Pons (tissue), 1 donor: ENCODE measurements at places on chromosomes 3 and 15.
A peak's percentile ranks its signal among the peaks of the same experiment; 100 is the strongest.

DNA sequence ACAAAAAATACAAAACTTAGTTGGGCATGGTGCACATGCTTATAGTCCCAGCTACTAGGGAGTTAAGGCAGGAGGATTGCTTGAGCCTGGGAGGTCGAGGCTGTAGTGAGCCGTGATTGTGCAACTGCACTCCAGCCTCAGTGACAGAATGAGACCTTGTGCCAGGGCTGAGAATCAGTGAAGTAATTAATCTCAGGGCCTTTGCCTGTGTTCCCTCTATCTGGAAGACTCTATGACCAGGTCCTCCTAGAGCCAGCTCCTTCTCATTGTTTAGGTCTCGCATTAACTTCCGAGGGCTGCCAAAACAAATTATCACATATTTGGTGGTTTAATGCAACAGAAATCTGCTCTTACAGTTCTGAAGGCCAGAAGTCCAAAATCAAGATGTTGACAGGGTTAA, 41.4 kb upstream of the FLNB start:
- no peak for DNase-seq

DNA sequence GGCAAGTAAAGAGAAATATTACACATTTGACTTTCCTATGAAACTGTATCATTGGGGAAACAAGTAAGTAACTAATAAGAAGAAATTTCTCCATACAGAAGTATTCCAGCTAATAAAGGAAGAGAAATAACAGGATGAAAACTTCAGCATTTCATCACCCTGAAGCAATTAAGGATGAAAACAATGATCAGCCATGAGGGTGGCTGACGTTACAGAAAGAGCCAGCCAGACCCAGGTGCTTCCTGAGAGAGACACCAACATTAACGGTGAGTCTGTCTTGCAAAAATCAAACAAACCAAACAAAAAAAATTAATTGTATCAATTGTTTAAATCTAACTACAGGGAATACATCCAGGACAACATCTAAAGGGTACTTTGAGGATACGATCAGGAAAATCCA, 190.0 kb downstream of the ARRDC4 start:
- no peak for DNase-seq

- no peak for DNase-seq
Observed at GRCh38 chr3:13533885-13534301, 15.0 kb upstream of the FBLN2 start.

DNA sequence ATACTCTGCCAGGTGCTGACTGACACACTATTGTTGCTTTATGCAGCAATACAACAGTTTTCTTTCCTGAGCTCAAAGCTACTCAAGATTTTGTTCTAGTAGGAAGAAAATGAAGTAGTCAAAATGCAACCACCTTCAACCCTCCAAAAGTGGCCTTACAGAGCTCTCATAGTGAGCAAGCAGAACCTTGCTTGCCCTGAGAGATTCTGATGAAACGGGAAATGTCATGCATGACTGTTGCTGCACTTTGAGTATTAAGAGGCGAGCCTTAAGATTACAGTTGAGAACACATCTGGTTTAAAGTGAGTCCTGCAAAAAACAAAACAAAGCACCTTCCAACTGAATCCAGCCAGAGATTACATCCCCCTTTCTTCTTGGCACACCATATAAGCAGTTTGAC, 29.7 kb downstream of the MINDY4B start:
- DNase-seq, result no peak

DNA sequence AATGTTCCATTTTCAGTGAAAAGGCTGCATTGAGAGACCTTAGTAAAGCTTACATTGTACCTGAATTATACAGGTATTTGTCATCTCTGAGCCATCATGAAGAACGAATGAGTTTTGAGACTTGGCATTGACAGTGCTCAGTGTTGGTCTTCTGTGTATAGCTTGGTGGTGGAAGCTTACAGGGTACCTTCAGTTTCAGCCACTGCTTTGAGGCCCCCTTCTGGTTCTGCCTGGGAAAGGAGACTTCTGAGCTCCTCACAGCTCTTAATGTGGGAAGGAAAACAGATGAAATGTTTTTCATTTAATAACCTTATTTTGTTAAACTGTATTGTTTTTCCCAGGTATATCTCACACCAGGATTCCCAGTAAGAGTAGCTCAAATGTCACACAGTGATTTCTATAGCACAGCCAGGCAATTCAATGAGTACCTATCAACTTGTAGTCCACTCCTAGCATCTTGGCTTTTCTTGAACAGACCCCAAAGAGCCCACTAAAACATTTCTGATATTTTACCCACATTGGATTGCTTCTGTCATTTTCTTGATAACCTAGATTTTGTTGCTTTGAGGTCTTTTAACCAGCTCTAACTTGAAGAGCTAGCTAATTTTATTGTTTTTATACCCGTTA, 5.6 kb downstream of the SERPINI1 start:
- peak; percentile 83 for DNase-seq

DNA sequence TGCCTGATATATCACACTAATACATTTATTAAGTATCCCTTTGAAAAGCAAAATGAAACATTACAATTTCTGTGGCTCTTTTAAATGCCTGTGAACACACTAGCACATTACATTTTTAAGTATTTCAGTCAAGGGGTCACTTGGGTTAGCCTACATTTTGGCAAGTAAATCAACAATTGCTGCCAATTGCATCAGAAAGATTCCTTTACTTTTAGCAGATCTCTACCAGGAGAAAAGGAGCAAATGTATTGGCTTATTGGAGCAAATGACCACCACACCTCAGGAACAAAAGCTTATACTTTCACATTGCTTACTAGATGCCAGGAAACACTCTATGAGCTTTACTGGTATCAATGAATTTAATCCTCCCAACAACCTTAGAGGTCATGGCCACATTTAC, 947.1 kb downstream of the FHIT start:
- no peak for DNase-seq

GRCh38 chr3:98185180-98185579, 18.7 kb downstream of the OR5H15 start:
- no peak for DNase-seq

- no peak for DNase-seq
Observed at GRCh38 chr3:88040529-88040928, 18.3 kb downstream of the CGGBP1 start.

GRCh38 chr3:34198309-34198708, 399.9 kb downstream of the PDCD6IP start:
- DNase-seq, result no peak

- DNase-seq, result no peak
Observed at GRCh38 chr3:142888481-142889211, at the start of gene PCOLCE2. Gene PCOLCE2, minus strand, starts transcription at chr3:142889083. Its CDS starts 187 bp downstream, at chr3:142888896.

GRCh38 chr15:72562386-72562785, 88.3 kb downstream of the ARIH1 start:
- DNase-seq, result no peak

DNA sequence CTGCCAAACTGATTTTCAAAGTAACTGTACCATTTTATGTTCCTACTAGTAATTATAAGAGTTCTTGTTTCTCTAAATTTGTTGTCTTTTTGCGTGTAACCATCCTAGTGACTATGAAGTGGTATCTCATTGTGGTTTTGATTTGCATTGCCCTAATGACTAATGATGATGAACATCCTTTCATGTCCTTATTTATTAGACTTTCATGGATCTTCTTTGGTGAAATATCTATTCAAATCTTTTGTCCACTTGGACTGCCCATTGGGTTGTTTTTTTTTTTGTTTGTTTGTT, 3.6 kb downstream of the OXSR1 start:
- no peak for DNase-seq

- DNase-seq, result no peak
Observed at GRCh38 chr3:5677555-5677954, 490.0 kb downstream of the EDEM1 start.

GRCh38 chr15:81146006-81146405, 11.9 kb downstream of the CFAP161 start:
- peak; percentile 36 for DNase-seq

- no peak for DNase-seq
Observed at GRCh38 chr15:28876845-28877185, 9.0 kb upstream of the APBA2 start.

GRCh38 chr3:115666920-115667737, 43.8 kb downstream of the GAP43 start:
- DNase-seq, result no peak

DNA sequence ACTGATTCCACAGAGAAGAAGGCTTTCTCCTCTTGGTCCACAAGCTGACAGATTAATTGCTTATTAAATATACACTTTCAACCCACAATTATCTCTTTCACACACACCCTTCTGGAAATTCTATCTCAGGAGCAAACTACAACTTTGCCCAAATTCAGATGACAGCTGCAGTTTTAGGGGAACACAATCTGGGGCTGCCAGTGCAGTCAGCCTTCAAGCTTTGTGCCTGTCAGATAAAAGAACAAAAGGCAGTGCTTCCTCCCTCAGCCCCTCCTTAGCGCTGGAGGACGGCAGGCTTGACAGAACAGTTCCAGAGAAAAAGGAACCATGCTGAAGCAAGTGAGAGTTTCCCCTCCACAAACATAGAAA, 99.6 kb downstream of the TMCC1 start:
- DNase-seq, result peak; percentile 70

GRCh38 chr3:112111785-112112402, 21.2 kb downstream of the GCSAM start:
- DNase-seq, result peak; percentile 79

- DNase-seq, result no peak
Observed at GRCh38 chr3:30186741-30187219, 419.6 kb upstream of the TGFBR2 start.

DNA sequence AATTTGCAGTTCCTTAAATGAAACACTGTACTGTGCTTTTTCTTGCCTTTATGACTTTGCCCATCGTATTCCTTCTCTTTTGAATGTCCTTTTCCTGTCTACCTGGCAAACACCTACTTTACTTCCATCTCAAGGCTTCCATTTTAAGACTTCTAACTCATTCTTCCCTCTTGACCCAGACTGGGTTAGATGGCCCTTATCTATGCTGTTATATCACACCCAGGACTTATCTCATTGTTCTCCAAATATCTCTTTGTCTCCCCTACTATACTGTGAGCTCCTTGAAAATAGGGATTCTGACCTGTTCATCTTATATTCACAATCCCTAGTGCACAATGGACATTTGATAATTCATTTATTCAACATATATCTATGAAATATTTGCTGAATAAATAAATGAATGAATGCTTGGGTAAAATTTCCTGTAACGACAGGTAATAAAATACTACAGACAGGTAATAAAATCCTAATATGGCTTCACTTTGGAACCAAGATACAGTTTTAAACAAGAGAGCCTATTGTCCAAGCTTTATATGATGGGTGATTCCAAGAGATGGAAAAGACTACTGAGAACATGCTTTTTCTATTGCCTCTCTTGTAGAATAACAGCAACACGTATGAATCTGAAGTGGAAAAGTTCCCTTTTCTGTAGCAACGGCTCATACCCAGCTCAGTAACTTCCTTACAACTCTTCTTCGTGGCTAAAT, 22.7 kb downstream of the EFL1 start:
- no peak for DNase-seq

GRCh38 chr15:32859251-32859650, 141.4 kb downstream of the GREM1 start:
- no peak for DNase-seq

- no peak for DNase-seq
Observed at GRCh38 chr3:136982033-136982432, 24.2 kb downstream of the IL20RB start.

- DNase-seq, result no peak
Observed at GRCh38 chr3:37072892-37073291, 79.6 kb downstream of the MLH1 start.

DNA sequence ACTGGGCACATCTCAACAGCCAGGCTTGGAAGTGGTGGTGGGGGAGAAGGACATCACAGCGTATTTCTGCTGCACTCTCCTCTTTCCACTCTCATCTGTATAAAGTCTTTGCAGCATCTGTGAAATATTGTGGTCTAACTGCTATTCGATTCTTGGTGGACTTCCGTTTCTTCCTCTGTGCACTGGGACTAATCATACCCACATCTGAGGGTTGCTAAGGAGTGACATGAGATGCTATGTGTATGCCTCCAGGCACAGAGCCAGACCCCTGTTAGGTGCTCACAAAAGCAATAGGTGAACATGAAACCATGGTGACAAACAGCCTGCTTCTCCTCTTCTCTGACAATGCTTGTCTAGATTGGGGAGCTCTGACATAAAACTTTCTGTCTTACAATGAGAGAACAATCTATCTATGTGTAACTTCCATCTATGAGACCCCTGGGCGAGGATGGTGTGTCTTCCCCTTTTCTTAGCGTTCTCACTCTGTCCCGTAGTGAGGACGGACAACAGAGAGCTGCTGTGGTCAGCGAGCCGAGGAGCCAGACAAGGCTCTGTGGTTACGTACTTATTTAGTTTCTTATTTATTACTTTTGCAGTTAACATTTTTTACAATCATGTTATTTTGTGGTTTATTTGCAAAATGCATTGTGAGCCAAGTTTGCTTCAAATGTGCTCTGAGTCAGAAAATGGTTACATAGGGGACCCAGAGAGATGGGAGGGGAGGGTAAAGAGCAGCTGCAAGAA, 196.7 kb upstream of the TPRG1 start:
- no peak for DNase-seq

DNA sequence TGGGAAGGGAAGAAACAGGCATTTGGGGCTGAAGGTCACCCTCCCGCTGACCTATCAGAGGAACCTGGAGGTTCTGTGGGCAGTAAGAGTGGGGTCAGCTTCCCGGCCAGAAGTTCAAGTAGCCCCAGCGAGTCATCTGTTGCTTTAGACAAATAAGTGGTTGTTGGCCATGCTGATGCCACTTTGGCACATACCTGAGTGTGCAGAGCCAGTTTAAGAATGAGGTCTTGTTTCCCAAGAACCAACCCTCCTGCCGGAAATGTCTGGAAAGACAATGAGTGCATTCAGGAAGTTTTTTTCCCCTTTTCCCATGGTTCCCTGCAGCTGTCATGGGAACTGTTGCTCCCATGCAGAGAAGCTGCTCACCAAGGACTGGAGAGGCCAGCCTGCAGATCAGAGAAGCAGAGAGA, 166.7 kb downstream of the ZNF621 start:
- DNase-seq, result peak; percentile 55

DNA sequence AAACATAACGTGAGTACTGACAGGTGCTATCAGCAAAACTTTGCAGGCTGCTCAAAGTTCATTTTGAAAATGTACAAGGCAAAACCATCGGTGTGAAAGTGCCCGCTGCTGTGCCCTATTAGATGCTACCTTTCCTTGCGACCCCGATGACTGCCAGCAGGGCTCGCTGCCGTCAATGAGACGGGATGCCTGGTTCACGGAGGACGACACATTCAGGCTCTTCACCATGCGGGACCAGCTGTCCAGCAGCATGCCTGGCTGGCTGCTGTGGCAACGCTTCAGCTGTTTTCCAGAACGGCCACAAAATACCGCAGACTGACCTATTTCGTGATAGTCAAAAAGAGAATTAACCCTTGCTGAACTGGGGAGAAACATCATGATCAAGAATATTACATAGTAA, 92.7 kb upstream of the OCA2 start:
- DNase-seq, result peak; percentile 73

- no peak for DNase-seq
Observed at GRCh38 chr3:108959017-108959416, 5.3 kb upstream of the GUCA1C start.
